ENCODE measurements at places on chromosomes 3 and 15. TPM values are rescaled to one million over a fixed set of nuclear protein-coding genes. Genes with fewer than 3 reads are reported as not detected.

DNA sequence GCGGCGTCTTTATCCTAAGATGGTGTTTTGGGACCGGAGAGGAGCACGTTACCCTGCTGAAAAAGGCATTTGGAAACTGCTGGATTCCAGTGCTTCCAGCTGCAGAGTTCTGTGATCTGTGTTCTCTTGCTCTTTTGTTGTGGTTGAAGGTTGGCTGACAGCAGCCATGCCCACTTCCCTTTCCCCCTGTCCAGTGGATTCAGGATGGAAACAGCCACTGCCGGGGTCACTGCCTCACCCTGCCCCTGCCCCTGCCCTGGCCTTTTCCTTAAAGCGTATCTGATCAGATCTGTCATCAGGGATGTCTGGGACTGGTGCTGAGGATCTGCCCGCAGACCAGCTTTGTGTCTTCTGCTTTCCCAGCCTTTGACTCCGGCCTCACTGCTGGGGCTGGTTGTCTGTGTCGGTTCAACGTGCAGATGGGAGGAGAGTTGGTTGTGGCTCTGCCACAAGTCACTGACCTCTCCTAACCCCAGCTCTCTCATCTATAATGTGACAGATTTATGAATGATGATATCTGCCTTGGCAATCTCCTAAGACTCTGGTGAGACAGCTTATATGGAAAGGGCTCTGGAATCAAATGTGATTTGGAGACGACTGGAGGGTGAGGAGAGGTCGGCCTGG is 219.4 kb upstream of the BHLHE40 start:
- peaks cover 34% of the 10 kb centered on the region for H3K36me3 ChIP-seq
- no peak overlapping the region for H3K4me3 ChIP-seq
- no peaks in the 10 kb centered on the region for H3K27me3 ChIP-seq
- H3K4me1 ChIP-seq: peaks cover 10% of the 10 kb centered on the region

GRCh38 chr15:48896869-48897814 is 19.2 kb downstream of the EID1 start:
- peak overlapping the region; percentile 75 for H3K4me3 ChIP-seq
- peak overlapping the region; percentile 91 for H3K27ac ChIP-seq
- no peaks in the 10 kb centered on the region for H3K27me3 ChIP-seq
- no peak for DNase-seq
- no peaks in the 10 kb centered on the region for H3K36me3 ChIP-seq

DNA sequence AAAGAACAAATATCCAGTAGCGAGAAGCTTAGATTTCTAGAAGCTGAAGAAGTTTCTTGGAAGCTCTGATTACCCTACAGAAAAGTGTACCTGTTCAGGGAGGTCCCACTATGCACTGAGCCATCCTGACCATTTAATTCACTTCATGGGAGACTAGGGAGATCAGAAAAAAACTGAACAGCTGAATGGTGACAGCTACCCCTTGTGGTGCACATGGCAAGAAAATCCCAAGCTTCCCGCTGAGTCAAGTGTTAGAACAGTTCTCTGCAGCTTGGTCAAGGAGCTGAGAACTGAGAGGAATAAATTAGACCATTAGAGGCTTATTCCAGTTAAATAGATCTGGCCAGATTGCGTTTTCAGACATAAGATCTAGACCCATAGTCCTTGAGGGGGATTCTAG is 197.2 kb upstream of the VEPH1 start:
- H3K36me3 ChIP-seq: no peaks in the 10 kb centered on the region
- H3K27ac ChIP-seq: no peak overlapping the region
- no peak for DNase-seq
- H3K4me3 ChIP-seq: no peak overlapping the region
- H3K4me1 ChIP-seq: no peaks in the 10 kb centered on the region
- no peaks in the 10 kb centered on the region for H3K27me3 ChIP-seq

Gene LDHAL6B
- total RNA-seq: not detected

Gene DNAJC17
- 23.7 TPM for total RNA-seq

Gene SLC2A2
- total RNA-seq: 1.9 TPM

Gene DNAH1
- 2.6 TPM for total RNA-seq
